Body of pancreas (tissue), 4 donors: ENCODE measurements at places on chromosomes 1 and 21. TPM values are rescaled to one million over a fixed set of nuclear protein-coding genes. Genes with fewer than 3 reads are reported as not detected.

DNA sequence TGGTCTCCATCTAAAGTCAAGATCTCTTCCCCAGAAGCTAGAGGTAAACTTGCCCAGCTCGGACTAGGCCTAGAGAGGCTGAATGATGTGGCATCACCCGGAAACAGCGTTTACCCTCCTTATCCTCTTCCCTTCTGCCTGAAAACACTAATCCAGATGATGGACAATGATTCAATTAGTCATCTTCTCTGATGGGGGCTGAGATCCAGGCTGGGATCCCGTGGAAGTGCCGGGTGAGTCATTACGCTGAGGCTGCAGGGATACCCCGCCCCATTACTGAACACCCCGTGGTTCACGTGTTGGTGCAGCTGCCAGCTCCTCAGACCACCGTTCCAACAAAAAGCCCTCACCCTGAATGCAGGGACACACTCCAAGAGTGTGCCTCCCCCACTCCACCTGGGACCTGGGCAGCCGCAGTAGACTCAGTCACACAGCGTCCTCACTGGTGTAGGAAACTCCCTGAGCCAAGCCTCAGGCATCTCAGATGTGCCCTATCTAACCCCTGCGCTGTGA lies 2.0 kb downstream of the S100A6 start:
- DNase-seq = no peak
- no peak overlapping the region for H3K27ac ChIP-seq
- H3K27me3 ChIP-seq = no peaks in the 10 kb centered on the region
- peaks cover 43% of the 10 kb centered on the region for H3K4me1 ChIP-seq

- no peak for DNase-seq
- H3K4me3 ChIP-seq = no peak overlapping the region
- H3K27me3 ChIP-seq = no peaks in the 10 kb centered on the region
- no peaks in the 10 kb centered on the region for H3K36me3 ChIP-seq
Measured at GRCh38 chr1:232179896-232180778, 449.8 kb downstream of the SIPA1L2 start.

DNA sequence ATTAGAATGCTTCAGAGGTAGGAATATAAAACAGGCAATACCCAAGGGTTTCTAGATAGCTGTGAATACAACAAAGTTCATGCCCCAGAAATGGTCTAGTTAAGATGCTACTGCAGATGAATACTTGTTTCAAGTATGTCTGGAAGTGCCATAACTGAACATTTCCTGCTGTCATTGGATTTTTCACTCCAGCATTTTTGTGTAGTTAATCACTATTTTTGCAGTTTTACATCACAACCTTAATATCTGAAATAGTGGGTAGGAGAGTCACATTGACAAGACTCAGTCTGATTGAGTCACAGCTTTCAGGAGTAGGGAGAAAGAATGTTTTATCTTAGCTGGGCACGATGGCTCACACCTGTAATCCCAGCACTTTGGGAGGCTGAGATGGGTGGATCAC lies 126.4 kb upstream of the C1orf21 start:
- DNase-seq = no peak
- H3K4me1 ChIP-seq = no peaks in the 10 kb centered on the region
- no peak overlapping the region for H3K27ac ChIP-seq

GRCh38 chr1:91501523-91501851 lies 836 bp downstream of the CDC7 start:
- no peaks in the 10 kb centered on the region for H3K27me3 ChIP-seq
- no peak for DNase-seq
- H3K4me3 ChIP-seq = peak overlapping the region; percentile 37
- H3K4me1 ChIP-seq = peaks cover 14% of the 10 kb centered on the region
- no peaks in the 10 kb centered on the region for H3K36me3 ChIP-seq

GRCh38 chr1:56313560-56313959 lies 265.8 kb downstream of the PLPP3 start:
- no peak for DNase-seq
- no peaks in the 10 kb centered on the region for H3K27me3 ChIP-seq
- no peaks in the 10 kb centered on the region for H3K4me1 ChIP-seq
- no peaks in the 10 kb centered on the region for H3K36me3 ChIP-seq

- H3K27ac ChIP-seq = no peak overlapping the region
- no peaks in the 10 kb centered on the region for H3K4me1 ChIP-seq
- H3K4me3 ChIP-seq = no peak overlapping the region
- no peaks in the 10 kb centered on the region for H3K36me3 ChIP-seq
- DNase-seq = no peak
Measured at GRCh38 chr1:55812281-55812680, 597.1 kb upstream of the USP24 start.

DNA sequence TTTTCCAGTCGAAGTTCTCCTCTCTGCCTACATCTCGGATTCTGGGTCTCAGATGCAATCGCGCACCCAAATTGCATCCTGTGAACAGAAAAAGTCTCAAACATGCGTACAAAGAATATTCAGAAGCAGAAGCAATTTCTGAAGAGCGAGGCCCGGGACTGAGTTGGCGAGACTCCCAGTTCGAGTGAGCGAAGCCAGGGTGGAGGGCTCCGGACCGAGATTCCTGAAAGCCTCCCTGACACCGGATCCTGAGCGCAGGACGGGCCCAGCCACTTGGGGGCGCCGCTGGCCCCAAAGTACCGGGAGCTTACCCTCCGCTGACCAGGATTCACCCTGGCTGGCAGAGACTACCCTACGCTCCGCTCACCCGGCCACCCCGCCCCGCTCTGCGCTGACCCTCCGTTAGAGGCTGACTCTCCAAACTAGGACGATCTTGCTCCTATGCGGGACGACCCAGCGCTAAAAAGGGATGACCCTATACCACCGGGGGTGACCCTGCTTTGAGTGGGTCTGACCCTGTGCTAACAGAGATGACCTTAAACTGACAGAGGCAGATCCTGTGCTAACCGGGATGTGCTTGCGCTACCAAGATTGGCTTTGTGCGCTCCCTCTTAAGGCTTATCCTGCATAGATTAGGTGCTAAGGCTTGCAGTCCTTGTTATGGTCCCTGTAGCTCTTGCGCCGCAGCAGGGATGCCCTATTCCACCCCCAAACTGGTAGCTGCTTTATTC lies 12.1 kb downstream of the FOXD2 start:
- peaks cover 32% of the 10 kb centered on the region for H3K27me3 ChIP-seq
- H3K4me3 ChIP-seq = no peak overlapping the region
- H3K27ac ChIP-seq = no peak overlapping the region

DNA sequence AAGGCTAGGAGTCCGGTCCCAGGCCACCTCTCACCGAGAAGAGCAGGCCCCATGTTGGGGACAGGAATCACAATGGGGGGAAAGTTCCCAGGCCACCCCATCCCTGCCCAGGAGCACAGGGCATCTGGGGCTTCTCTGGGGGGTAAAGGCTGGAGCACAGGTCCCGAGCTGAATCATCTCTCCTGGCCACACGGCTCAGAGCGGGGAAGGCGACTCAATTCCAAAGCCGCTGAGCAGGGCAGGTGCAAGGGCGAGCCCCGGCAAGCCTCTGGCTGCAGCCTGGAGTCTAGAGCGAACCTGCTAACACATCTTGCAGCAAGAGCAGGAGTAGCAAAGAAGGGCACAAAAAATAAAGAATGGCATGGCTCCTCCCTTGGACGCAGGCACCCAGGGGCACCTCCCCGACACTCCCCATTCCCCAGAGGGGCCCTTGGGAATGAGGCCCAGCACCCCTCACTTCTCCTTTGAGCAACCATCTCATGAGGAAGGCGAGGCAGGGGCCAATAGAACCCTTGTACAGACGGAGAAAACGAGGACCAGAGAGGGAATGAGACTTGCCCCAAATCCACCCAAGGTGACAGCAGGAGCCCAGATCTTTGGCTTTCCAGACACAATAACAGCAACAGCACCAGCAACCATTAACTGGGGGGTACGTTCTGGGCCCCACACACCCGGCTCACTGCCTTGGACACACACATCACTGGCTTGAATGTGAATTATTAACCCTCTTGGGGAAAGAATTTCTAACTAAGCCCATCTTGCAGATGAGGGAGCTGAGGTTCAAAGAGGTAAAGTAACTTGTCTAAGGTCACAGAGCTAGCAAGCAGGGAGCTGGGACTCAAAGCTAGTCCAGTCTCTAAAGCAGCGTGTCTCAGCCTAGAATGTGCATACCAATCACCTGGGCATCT lies 20.7 kb upstream of the ALDH4A1 start:
- no peak for DNase-seq
- H3K4me3 ChIP-seq = no peak overlapping the region
- H3K4me1 ChIP-seq = peaks cover 56% of the 10 kb centered on the region
- H3K27ac ChIP-seq = peak overlapping the region; percentile 81
- no peaks in the 10 kb centered on the region for H3K27me3 ChIP-seq
- no peaks in the 10 kb centered on the region for H3K36me3 ChIP-seq

GRCh38 chr1:152977614-152978013 lies 6.3 kb upstream of the SPRR1A start:
- H3K4me3 ChIP-seq = no peak overlapping the region
- no peaks in the 10 kb centered on the region for H3K27me3 ChIP-seq
- H3K27ac ChIP-seq = no peak overlapping the region
- no peaks in the 10 kb centered on the region for H3K36me3 ChIP-seq
- no peaks in the 10 kb centered on the region for H3K4me1 ChIP-seq

- H3K27me3 ChIP-seq = no peaks in the 10 kb centered on the region
- H3K4me3 ChIP-seq = no peak overlapping the region
- DNase-seq = no peak
- H3K27ac ChIP-seq = no peak overlapping the region
- no peaks in the 10 kb centered on the region for H3K36me3 ChIP-seq
Measured at GRCh38 chr1:223041481-223041880, 101.6 kb downstream of the TLR5 start.

DNA sequence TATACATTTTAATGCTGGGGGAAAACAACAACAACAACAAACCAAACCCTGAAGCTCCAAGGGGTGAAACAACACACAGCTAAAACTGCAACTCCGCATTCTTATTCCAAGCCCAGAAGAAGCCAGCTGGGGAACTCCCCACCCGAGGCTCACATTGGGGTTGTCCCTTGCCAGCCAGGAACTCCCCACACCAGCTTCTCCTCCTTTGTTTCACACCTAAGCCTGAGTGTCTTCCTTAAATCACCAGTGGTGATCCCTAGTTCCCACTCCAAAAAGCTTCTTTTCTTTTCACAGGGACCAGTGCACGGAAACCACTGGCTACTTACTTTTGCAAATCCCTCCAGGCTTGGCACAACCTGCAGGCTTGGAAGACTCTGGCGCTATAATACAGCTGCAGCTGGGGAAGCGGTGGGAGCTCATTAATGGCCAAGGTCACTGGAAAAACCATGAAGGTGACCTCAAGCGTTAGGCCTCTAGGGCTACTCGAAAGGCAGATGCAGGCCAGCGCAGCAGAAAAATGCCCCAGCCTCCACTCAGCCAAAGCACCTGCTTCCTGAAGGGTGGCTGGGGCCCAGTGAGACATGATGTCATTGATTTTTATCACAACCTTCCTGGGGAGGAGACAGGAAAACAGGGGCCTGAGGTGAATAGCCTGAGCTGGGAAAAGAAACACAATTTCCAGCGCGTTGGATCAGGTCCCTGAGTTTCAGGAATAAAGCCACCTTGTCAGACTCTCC lies 40.1 kb downstream of the TLR5 start:
- DNase-seq = peak; percentile 84
- no peaks in the 10 kb centered on the region for H3K36me3 ChIP-seq
- H3K27ac ChIP-seq = peak overlapping the region; percentile 74
- peaks cover 24% of the 10 kb centered on the region for H3K4me1 ChIP-seq
- H3K27me3 ChIP-seq = no peaks in the 10 kb centered on the region
- H3K4me3 ChIP-seq = no peak overlapping the region

DNA sequence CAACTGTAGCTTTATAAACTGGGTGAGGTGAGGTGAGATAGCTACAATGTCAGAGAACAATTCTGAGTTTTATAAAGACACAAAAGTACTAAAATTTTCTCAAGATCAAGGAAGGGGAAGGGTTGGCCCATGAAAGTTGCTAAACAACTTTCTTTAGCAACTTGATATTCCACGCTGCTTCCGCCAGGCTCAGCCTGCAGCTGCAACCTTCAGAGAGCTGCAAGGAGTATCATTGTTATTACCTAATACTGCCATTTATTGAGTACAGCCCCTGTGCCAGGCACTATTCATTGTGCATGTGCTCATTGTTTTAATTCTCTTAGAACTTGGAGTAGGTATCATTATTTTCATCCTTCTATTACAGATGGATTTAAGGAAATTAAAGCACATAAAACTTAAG lies 34.1 kb upstream of the SUCO start:
- H3K27ac ChIP-seq = peak overlapping the region; percentile 55
- H3K4me3 ChIP-seq = no peak overlapping the region
- H3K36me3 ChIP-seq = no peaks in the 10 kb centered on the region
- peak; percentile 54 for DNase-seq
- H3K4me1 ChIP-seq = peaks cover 42% of the 10 kb centered on the region

- H3K4me3 ChIP-seq = no peak overlapping the region
- H3K36me3 ChIP-seq = no peaks in the 10 kb centered on the region
Measured at GRCh38 chr1:234586304-234586703, 23.7 kb downstream of the IRF2BP2 start.

GRCh38 chr1:14648896-14649855 lies 50.7 kb downstream of the KAZN start:
- H3K36me3 ChIP-seq = no peaks in the 10 kb centered on the region
- no peak overlapping the region for H3K27ac ChIP-seq
- DNase-seq = no peak
- H3K27me3 ChIP-seq = no peaks in the 10 kb centered on the region
- no peak overlapping the region for H3K4me3 ChIP-seq
- H3K4me1 ChIP-seq = no peaks in the 10 kb centered on the region

- DNase-seq = peak; percentile 73
- no peak overlapping the region for H3K4me3 ChIP-seq
- no peaks in the 10 kb centered on the region for H3K27me3 ChIP-seq
- H3K36me3 ChIP-seq = no peaks in the 10 kb centered on the region
- peak overlapping the region; percentile 19 for H3K27ac ChIP-seq
Measured at GRCh38 chr1:59856725-59857338, 42.1 kb downstream of the HOOK1 start.

- DNase-seq = peak; percentile 80
- peak overlapping the region; percentile 47 for H3K27ac ChIP-seq
- no peaks in the 10 kb centered on the region for H3K27me3 ChIP-seq
Measured at GRCh38 chr1:237756304-237756967, 134.3 kb downstream of the ZP4 start.

- H3K27ac ChIP-seq = no peak overlapping the region
- H3K4me3 ChIP-seq = no peak overlapping the region
- no peak for DNase-seq
- no peaks in the 10 kb centered on the region for H3K36me3 ChIP-seq
Measured at GRCh38 chr1:221302810-221303209, 423.6 kb downstream of the HLX start.

GRCh38 chr1:16209847-16210407 lies 2.5 kb downstream of the ARHGEF19 start:
- H3K27ac ChIP-seq = peak overlapping the region; percentile 37
- no peak overlapping the region for H3K4me3 ChIP-seq
- no peak for DNase-seq
- H3K36me3 ChIP-seq = no peaks in the 10 kb centered on the region

GRCh38 chr1:204287466-204287891 lies 72.2 kb downstream of the PLEKHA6 start:
- DNase-seq = no peak
- H3K36me3 ChIP-seq = no peaks in the 10 kb centered on the region
- no peaks in the 10 kb centered on the region for H3K27me3 ChIP-seq
- H3K4me3 ChIP-seq = peak overlapping the region; percentile 3
- H3K4me1 ChIP-seq = peaks cover 66% of the 10 kb centered on the region

- no peak for DNase-seq
- H3K4me1 ChIP-seq = no peaks in the 10 kb centered on the region
- H3K4me3 ChIP-seq = no peak overlapping the region
- no peaks in the 10 kb centered on the region for H3K27me3 ChIP-seq
- H3K36me3 ChIP-seq = no peaks in the 10 kb centered on the region
Measured at GRCh38 chr1:2073382-2074230, 23.4 kb downstream of the PRKCZ start.

The SPRR1B gene
- not detected for total RNA-seq

The LRRC39 gene
- total RNA-seq = 1.8 TPM

The COA6 gene
- 4.0 TPM for total RNA-seq

The DIO1 gene
- total RNA-seq = not detected

The CCDC17 gene
- 7.3 TPM for total RNA-seq

The OR2T29 gene
- total RNA-seq = not detected

The LTN1 gene
- 20.0 TPM for total RNA-seq

The RGS8 gene
- not detected for total RNA-seq

The CRNN gene
- total RNA-seq = not detected
